Hematopoietic multipotent progenitor cell treated with erythropoietin and hydrocortisone succinate and interleukin-3 and kit ligand, for 6 days (in vitro differentiated cells): ENCODE measurements at places on chromosomes 6 and 20.
A peak's percentile ranks its signal among the peaks of the same experiment; 100 is the strongest.

GRCh38 chr6:133404151-133404550 lies 163.0 kb downstream of the EYA4 start:
- DNase-seq = no peak

DNA sequence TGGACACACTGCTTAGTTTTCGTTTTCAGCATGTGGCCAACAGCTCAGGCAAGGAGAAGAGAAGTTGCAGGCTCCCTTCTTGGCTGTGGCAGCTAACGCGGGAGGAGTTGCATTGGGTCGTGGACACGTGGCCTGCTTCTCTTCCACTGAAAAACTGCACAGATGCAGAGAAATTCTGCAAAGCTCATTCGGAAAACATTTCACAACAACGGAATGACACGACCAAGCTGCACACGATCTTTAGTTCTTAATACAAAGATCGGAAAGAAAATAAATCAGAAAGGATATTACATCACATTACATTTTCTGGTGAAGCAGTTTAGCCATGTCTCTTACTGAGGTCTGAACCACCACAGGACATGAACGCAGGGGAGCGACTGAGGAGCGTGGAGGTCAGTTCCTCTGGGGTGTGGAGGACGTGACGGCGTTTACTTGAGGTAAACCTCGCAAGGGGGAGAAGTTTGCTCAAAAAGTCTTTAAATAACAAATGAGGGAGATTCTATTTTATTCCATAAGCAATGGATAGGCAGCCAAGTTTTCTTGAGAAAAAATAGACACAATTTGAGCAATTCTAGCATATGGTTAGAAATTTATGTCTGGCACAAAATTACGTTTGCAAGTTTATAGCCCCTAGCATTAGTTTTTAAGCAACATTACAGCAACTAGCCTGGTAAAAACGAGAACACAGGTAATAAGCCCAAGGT lies 178.3 kb downstream of the THBS2 start:
- DNase-seq = no peak

DNA sequence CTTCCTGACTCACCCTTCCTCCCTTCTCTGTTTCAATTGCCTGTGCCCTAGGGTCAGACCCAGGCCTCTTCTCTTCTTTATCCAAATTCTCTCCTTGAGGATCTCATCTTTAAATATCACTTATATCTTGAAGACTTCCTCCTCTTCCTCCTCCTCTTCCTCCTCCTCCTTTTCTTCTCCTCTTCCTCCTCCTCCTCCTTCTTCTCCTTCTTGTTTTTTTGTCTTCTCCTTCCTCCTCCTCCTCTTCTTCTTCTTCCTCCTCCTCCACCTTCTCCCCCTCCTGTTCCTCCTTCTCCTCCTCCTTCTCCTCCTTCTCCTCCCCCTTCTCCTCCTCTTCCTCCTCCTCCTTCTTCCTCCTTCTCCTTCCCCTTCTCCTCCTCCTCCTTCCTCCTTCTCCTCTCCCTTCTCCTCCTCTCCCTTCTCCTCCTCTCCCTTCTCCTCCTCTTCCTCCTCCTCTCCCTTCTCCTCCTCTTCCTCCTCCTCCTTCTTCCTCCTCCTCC lies 127.6 kb upstream of the AKIRIN2 start:
- no peak for DNase-seq

GRCh38 chr20:57779401-57780003 lies 69.7 kb upstream of the PMEPA1 start:
- no peak for DNase-seq

DNA sequence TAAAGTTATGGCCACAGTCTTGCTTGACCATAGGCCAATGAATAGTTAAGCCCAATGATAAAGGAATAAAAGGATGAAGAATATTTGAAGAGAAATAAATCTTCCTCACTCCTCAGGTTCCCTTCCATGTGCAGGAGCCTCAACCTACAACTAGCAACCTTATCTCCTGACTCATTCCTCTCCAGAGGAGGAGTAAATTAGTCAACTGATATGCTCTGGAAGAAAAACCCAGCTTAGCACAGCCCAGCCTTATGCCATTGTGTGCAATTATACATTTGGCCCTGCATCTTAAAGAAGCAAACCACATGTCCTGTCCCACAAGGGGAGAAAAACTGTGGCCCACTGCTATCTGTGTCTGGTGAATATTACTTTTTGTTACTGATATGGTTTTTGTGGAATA lies 82.1 kb downstream of the PHIP start:
- DNase-seq = no peak

GRCh38 chr6:51025082-51025777 lies 206.6 kb downstream of the TFAP2B start:
- no peak for DNase-seq

GRCh38 chr6:41302638-41303037 lies 16.2 kb upstream of the TREM1 start:
- no peak for DNase-seq

DNA sequence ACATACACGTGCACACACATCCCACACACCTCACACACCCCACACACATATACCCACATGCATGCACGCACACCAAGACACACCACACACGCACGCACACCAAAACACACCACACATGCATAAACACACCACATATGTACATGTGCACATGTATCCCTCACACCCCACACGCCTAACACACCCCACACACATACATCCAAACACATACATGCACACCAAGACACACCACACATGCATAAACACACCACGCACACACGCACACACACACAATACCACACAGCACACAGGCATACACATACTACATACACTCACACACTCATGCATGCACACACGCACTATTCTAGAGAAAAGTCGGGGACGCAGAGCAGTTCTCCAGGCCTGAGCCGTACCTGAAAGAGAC lies 671.5 kb downstream of the PRKN start:
- DNase-seq = no peak

DNA sequence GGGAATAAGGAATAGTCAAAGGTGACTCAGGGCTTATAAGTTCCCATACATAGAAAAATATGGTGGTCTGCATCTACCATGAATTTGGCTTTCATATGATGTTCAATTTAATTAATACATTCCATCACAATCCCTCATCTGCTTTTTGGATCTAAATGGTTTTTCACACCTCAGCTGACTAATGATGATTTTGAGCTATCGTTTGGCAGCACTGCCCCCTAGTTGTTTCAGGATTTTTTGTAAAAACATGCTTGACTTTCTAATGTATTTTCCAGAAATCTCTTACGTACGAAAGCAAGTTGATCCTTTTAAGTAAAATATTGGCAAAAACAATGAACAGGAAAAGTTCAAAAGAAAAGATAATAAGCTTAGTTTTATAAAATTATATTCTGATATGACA lies 408.6 kb upstream of the ADGRB3 start:
- peak; percentile 14 for DNase-seq

DNA sequence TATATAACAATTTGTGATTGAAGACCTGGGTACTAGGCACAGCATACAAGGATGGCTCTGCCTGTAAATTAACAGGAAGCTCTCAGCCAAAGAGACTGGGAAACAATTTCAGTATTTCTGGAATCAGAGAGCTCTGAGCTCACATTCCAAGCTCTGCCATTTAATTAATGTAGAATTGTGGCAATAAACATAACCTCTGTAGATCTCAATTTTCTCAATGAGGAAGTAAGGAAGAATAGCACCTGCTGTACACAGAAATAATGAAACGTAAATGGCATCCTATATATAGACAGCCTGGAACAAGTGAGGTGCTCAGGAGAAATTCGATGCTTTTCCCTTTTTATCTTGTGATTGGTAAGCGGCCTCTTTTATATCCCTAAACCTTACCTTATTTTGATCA lies 538.5 kb upstream of the JAG1 start:
- DNase-seq = no peak

DNA sequence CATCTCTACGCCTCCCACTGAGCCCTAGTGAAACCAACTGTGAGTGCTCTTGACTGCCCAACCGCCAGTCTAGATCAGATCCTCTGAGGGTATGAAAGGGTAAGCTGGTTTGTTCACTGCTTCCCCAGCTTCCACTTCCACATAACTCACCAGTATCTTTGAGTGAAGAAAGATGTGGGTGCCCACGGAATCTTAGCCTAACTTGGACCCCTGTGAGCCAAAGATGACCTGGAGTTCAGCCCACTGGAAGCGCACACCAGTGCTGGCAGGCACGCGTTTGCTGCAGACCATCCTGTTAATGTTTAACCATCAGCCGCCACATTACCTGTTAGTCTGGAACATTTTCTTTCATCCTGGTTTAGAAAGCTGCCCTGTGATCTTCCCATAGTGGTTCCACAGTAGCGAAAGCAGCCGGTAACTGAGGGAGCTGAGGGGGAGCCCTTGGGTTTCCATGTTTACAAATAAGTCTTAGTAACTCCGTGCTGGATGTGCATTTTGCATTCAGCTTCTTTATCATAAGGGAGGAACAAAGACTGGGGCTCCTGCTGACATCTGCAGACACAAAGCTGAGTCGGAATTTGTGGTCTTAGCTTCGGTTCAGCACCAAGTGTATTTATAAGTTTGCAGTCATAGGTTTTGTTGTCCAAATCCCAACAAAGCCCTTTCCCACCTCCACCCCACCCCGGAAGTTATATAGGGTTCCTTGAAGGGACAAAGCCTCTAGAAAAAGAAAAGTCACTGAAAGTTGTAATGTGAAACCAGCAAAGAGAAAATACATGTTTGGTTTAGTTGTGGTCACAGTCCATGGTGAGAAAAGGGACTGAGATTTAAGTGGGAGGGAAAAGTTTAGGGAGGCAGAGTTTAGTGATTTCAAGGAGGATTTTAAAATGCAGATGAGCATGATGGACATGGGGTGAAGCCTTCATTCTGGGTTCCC lies 71.0 kb downstream of the SSR1 start:
- peak; percentile 11 for DNase-seq

DNA sequence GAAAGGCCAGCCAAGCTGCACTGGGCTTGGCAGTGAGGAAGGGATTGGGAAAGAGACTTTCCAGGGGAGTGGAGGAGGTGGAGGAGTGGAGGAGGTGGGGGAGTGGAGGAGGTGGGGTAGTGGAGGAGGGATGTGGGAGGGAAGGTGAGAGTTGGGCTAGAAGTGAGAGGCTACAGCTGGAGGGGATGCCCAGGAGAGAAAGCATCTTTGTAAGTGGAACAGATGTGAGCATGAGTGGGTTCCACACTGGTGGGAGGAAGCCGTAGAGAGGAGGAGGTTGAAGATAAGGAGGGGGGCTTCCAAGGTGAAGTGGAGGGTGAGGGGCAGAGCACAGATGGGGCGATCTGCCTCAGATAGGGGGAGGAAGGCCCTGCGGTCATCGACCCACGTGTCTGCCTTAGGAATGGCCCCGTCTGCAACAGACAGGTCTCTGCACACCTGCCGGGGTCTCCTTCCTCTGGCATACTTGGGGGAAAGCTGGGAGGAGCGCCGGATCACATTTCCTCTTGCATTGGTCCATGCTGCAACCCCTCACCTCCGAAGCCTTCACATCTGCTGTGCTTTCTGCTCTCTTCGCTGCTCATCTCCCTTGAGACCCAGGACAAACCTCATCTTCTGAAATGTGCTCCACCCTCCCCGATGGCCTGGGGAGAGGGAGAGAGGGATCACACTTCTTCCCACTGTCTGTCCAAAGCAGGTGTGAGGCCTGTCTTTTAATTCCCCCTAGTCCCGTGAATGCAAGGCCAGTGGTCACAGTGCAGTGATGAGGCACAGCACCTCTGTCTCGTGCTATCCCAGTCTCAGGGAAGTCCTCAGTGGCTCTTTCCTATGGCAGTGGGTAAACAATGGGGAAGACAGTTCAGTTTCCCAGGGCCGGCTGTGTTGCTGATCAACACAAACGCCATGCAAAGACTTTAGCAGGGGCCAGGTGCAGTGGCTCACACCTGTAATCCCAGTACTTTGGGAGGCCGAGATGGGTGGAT lies 48.6 kb upstream of the SNX9 start:
- DNase-seq = no peak

- DNase-seq = no peak
Observed at GRCh38 chr6:82957171-82957867, 108.3 kb downstream of the UBE3D start.

DNA sequence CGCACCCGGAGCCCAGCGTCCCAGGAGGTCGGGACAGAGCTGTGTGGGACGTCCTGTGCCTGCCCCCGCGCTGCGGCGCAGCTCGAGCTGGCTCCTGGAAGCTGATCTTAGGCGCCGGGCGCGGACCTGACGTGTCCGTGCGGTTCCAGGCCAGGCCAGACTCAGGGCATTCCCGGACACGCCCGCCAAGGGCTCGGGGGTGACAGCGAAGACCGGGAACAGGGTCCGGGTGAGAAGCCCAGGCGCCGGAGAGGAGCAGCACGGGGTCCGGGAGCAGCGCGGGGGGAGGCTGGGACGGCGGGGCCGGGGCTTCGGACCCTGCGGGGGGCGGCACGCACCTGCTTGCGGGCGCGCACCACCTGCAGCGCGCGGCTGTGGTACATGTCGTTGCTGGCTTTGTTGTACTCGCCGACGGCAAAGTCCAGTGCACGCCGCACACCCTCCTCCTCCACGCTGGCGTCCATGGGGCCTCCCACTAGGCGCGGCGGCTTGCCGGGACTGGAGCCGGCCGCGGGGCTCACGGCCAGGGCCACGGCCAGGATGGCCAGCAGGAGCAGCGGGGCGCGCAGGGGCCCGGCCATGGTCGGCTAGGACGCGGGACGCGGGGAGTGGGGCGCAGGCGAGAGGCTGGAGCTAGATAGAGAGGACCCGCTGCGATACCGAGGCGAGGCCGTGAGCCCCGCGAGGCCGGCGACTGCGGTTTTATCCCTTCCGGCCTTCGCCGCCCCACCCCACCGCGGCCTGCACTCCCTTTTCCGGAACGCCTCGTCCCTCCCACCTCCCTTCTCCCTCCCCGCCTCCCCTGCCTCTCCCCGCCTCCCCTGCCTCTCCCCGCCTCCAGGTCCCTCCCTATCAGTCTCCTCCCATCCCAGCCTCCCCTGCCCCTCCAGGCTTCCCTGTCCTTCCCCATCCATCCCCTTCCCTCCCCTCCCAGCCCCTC lies at the start of gene CST3:
Gene CST3 (minus strand): TSS at position 674 of the 940 bp plus-strand sequence. CDS start 93 bp downstream, at position 581.
- DNase-seq = peak; percentile 94

GRCh38 chr20:59737073-59737666 lies 132.8 kb downstream of the PHACTR3 start:
- no peak for DNase-seq
